Memory B cell (primary cell): ENCODE measurements at places on chromosomes 2 and 18.

DNA sequence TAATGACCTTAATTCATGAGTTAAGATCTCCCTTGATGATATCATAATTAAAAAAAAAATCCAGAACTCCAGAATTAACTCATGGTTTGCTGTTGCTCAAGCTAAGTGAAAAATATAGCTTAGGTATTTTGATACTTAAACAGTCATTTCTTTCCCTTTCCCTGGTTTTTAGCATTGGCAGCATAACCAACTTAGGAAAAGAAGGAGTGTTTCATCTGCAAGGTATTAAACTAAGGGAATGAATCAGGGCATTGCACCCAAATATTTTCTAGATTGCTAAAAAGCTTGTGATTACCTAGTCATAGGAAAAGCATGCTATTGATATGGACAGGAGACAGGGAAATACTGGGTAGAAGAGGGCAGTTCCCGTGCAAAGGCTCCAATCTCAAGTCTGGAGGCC is 207.2 kb downstream of the LRP1B start:
- no peaks in the 10 kb centered on the region for H3K36me3 ChIP-seq
- H3K27me3 ChIP-seq = no peaks in the 10 kb centered on the region
- no peak overlapping the region for H3K4me3 ChIP-seq
- H3K4me1 ChIP-seq = no peaks in the 10 kb centered on the region

- H3K4me3 ChIP-seq = no peak overlapping the region
- peaks cover 13% of the 10 kb centered on the region for H3K27me3 ChIP-seq
- H3K4me1 ChIP-seq = peaks cover 2% of the 10 kb centered on the region
- H3K27ac ChIP-seq = no peak overlapping the region
- H3K36me3 ChIP-seq = no peaks in the 10 kb centered on the region
Observed at GRCh38 chr2:176818617-176819016, 394.0 kb upstream of the HNRNPA3 start.

DNA sequence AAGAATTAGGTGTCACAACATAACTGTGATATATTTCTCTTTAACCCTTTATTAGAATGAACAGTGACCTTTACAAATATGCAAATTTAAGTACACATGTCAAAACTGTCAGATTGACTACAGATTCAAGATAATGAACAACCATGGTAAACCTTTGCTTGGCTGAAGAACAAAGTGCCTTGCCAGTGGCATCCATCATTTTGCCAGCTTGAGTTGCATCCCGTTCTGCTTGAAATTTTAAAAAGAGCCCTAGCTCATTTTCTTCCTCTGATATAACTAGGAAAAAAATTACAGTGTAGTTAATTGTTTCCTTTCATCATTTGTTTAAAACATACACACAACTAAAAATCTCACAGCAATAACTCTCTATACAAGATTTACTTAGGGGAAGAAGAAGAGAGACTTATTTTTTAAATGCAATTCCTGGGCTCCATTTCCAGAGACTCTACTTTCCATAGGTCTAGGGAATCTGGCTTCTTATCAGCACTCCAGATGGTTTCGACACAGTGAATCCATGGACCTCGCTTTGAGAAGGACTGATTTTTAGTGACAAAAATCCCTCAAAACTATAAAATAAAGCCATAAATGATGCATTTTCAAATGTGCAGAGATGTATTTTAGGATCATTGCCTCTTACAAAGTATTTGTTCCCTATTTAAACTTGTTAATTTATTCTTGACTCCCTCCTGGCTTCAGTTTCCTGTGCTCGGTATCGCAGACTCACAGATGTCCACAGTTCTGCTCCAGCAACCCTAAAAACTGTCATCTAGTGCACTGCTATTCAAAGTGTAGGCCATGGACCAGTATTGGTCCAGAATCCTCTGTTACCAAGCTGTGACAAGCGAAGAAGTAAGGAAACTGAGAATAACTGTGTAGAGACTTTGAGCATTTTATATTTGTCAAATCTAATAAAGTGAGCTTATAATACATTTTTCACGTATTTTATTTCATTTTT is 50.1 kb downstream of the ICA1L start:
- H3K4me3 ChIP-seq = no peak overlapping the region
- H3K27ac ChIP-seq = no peak overlapping the region
- no peaks in the 10 kb centered on the region for H3K27me3 ChIP-seq
- no peak for DNase-seq

- DNase-seq = no peak
- H3K36me3 ChIP-seq = no peaks in the 10 kb centered on the region
- H3K4me3 ChIP-seq = no peak overlapping the region
- no peak overlapping the region for H3K27ac ChIP-seq
- H3K4me1 ChIP-seq = no peaks in the 10 kb centered on the region
- H3K27me3 ChIP-seq = no peaks in the 10 kb centered on the region
Observed at GRCh38 chr2:145961846-145962245, 1441.9 kb upstream of the ZEB2 start.

- DNase-seq = no peak
- no peak overlapping the region for H3K4me3 ChIP-seq
- H3K27ac ChIP-seq = no peak overlapping the region
- H3K4me1 ChIP-seq = no peaks in the 10 kb centered on the region
- no peaks in the 10 kb centered on the region for H3K27me3 ChIP-seq
Observed at GRCh38 chr2:76563730-76564129, 853.0 kb upstream of the GCFC2 start.

DNA sequence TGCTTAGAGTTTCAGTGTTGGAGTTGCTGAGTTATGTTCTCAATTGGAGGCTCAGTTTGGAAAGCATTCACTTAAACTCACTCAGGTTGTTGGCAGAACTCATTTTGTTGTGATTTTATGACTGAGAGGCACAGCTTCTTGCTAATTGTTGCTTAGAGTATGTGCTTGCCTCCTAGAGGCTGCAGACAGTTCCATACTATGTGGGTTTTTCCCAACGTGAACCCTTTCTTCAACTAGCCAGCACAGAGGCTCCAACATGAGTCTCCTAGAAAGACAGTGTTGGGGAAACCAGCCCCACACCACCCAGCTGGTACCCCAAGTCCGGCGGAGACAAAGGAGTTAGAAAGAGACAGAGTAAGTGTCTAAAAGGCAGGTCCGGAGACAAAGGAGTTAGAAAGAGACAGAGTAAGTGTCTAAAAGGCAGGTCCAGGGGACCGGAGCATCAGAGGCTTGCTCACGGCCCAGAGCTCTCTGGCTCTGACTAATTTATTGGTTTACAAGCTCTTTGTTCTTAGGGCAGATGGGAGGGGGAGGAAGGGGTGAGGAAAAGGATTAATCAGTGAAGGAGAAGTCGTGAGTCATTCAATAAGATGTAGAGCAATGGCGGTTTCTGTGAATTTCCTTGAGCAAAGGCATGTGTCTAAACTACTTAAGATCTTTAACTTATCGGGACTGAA is 999.7 kb upstream of the LRRTM1 start:
- H3K36me3 ChIP-seq = no peaks in the 10 kb centered on the region
- H3K27ac ChIP-seq = no peak overlapping the region
- DNase-seq = no peak
- H3K27me3 ChIP-seq = no peaks in the 10 kb centered on the region
- H3K4me1 ChIP-seq = no peaks in the 10 kb centered on the region

- H3K4me3 ChIP-seq = no peak overlapping the region
- peaks cover 5% of the 10 kb centered on the region for H3K27me3 ChIP-seq
- H3K4me1 ChIP-seq = peaks cover 12% of the 10 kb centered on the region
- no peak overlapping the region for H3K27ac ChIP-seq
- no peak for DNase-seq
- H3K36me3 ChIP-seq = no peaks in the 10 kb centered on the region
Observed at GRCh38 chr2:10481055-10481665, 33.0 kb upstream of the ODC1 start.

GRCh38 chr2:190534310-190535120 is at the start of gene NEMP2:
TSS of gene NEMP2 (minus strand) at chr2:190534722. CDS start at chr2:190534655, 67 bp downstream.
- H3K4me1 ChIP-seq = peaks cover 24% of the 10 kb centered on the region
- peaks cover 2% of the 10 kb centered on the region for H3K36me3 ChIP-seq
- peak within 1 kb of the TSS; percentile 96 for H3K4me3 ChIP-seq
- H3K27ac ChIP-seq = peak within 1 kb of the TSS; percentile 99
